H7 (cell line): ENCODE measurements at places on chromosomes 6 and 20. TPM values are rescaled to one million over a fixed set of nuclear protein-coding genes. Genes with fewer than 3 reads are reported as not detected.

The LAMA2 gene
- total RNA-seq = 2.2 and 2.8 TPM in 2 replicates

DNA sequence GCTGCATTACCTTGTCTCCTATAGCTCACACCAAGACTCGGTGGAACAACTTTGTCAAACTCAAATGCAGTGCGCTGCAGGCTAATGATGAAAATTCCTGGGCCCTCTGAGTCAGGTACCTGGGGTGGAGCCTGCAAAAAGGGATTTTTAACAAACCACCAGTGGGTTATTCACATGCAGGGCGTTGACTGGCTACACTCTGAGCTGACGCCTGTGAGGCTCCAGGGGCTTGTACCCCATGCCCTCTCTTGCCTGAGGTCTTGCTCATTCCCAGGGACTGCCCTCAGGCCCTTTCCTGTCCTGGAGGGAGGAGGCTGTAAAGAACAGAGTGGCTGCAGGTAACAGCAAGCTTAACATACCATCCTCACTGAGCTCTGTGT lies 9.2 kb downstream of the GTSF1L start:
- DNase-seq = no peak

GRCh38 chr6:134551245-134551960 lies 233.5 kb upstream of the SGK1 start:
- DNase-seq = no peak

The CCN5 gene
- not detected in 2 replicates for total RNA-seq

DNA sequence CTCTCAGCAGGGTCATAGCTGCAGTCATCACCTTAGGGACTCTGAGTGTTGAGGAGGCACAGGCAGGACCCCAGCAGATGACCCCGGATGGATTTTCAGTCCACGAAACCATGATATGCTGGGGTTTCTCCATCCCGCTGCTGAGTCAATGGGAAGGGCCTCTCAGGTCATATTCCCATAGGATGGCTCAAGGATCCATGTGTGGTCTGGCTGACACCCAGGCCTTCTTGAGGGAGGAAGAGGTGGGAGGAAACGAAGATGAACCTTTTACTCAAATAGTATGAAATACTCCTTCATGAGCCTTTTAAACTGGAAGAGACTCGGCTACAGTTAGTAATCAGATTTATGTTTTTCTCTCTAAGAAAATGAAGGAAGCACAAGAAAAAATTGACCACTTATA lies 10.3 kb upstream of the RALY start:
- no peak for DNase-seq

- no peak for DNase-seq
Measured at GRCh38 chr20:20014659-20015058, 2.5 kb upstream of the NAA20 start.

- no peak for DNase-seq
Measured at GRCh38 chr6:80211286-80211685, 104.8 kb downstream of the BCKDHB start.

GRCh38 chr6:89258912-89259311 lies 41.8 kb upstream of the GABRR1 start:
- no peak for DNase-seq

- DNase-seq = no peak
Measured at GRCh38 chr6:27541212-27541932, 68.5 kb upstream of the ZNF184 start.

The PTCHD4 gene
- 0.11 and 0.17 TPM in 2 replicates for total RNA-seq

The SIRPB1 gene
- not detected in 2 replicates for total RNA-seq

GRCh38 chr6:86949771-86950170 lies 12.4 kb downstream of the HTR1E start:
- no peak for DNase-seq

The PHF10 gene
- 19.9 and 22.1 TPM in 2 replicates for total RNA-seq

GRCh38 chr6:170057034-170057734 lies 233.7 kb downstream of the DLL1 start:
- no peak for DNase-seq

DNA sequence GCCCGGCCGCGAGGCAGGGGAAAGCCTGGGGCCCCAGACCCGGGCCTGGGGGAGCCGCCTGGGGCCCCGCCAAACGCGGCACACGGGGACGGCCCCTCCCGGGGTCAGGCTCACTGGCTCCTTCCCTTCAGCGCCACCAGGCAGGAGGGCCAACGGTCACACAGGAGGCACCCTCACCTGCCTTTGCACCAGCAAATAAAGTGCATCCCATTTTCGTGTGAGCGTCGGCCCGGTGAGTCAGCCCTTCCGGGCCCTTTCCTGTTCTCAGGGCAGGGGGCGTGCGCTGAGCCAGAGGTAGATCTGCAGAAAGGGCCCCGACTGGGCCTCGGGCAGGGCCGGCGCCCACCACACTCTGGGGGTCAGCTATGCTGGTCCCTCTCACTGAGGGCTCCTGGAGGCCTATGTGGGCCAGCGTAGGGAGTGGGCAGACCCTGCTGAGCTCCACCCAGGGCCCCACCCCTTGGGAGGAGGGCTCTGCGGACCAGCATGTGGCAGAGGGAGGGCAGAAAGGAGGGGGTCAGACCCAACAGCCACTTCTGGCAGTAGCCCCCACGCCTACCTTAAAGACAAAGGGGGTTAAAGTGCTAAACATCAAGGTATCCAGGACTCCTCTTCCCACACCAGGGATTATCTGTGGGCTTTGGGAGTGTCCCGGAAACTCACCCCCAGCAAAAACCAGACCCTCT lies 931 bp upstream of the UCKL1 start:
- DNase-seq = peak; percentile 95

DNA sequence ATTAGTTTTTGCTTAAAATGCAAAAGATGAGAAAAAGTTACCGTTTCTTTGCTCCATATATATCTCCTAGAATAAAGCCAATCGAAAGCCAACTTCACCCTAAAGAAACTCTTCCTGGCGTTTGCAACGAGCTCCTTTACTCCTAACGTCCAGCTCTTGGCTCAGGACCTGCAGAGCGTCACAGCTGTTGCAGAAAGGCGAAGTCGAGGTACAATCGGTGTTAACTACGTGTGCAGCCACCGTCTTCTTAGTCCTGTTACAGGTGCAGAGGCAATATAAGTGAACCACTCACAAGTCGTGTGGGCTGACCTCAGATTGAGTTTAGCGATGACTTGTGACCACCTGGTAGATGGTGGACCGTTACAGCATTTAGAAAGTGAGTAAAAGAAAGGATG lies 113.1 kb downstream of the TRIM27 start:
- no peak for DNase-seq

The DOK5 gene
- 2.3 and 4.0 TPM in 2 replicates for total RNA-seq

The PLAGL1 gene
- 0.07 and 1.7 TPM in 2 replicates for total RNA-seq

- no peak for DNase-seq
Measured at GRCh38 chr6:106662458-106662857, 33.1 kb downstream of the QRSL1 start.

The ULBP2 gene
- total RNA-seq = not detected in 2 replicates

- peak; percentile 59 for DNase-seq
Measured at GRCh38 chr20:46438156-46438750, 31.8 kb upstream of the ELMO2 start.

DNA sequence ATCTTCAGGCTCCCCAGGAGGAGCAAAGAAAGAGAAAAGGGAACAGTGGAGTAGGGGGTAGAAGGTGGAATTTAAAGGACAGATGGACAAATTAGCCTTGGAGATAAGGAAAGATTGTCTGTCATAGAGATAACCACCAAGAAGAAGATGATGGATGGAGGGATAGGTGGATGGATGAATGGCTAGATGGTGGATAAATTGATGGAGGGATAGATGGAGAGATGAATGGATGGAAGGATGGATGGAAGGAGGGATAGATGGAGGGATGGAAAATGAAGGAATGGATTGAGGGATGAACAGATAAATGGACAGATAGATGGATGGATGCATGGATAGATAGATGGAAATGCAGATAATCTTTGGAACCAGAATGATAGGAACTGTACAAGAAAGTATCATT lies 102.8 kb downstream of the TNFAIP3 start:
- no peak for DNase-seq

DNA sequence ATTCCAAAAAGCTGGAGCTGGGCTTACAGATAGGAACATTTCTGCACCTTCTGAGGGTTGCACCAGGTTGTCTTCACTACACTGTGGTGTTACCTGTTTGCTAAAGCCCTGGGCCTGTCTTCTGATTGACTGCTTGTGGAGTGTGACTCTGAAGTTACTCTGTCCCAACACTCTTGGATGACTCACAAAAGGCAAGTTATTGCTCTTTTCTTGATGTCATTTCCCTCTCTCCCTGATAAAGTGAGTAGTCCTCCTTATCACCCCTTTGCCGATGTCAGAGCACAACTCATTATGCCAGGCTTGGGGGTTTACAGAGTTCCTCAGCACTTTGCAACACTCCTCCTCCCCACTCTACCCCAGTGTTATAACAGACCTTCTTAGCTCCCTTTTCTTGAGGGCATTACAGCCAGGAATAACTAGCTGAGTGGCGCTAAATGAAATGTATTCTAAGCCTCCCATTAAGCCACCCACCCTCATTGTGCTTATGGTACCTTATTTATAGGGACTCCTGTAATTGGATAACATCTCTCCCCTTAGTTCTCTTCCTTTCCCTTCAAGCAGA lies 36.1 kb upstream of the NKX2-4 start:
- DNase-seq = no peak

The IL20RA gene
- 0.26 and 0.28 TPM in 2 replicates for total RNA-seq
